Stimulated activated CD8-positive, alpha-beta memory T cell treated with anti-CD3 and anti-CD28 coated beads, Interleukin-7, amount 100 ng/mL, for 1 hour (primary cell): ENCODE measurements at places on chromosomes 6 and 20.

DNA sequence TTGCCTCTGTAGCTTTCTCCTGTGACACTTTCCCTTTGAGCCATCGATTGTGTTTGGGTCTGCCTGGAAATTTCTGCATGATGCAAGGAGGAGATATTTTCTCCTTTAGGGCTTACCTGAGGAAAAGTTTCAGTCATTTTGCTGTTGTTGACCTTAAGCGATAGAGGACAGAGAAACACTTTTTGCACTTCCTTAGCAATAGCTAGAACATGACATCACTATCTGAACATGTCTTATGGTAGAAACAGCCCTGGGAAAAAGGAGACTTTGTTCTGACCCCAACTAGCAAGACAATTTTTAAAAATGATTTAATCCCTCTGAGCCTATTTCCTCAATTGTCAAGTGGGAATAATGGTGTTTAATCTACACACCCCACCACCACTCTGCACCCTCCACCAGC lies 9.7 kb upstream of the FILIP1 start:
- no peak for DNase-seq

DNA sequence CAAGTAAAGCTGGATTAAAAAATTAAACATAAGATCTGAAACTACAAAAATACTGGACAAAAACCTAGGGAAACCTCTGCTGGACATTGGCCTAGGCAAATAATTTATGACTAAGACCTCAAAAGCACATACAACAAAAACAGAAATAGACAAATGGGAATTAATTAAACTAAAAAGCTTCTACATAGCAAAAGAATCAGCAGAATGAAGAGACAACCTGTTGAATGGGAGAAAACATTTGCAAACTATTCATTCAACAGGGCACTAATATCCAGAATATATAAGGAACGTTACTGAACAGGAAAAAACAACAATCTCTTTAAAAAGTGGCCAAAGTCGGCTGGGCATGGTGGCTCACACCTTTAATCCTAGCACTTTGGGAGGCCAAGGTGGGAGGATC lies 6.8 kb upstream of the GINM1 start:
- no peak for DNase-seq

- no peak for DNase-seq
Measured at GRCh38 chr6:118488631-118489030, 59.5 kb upstream of the PLN start.

DNA sequence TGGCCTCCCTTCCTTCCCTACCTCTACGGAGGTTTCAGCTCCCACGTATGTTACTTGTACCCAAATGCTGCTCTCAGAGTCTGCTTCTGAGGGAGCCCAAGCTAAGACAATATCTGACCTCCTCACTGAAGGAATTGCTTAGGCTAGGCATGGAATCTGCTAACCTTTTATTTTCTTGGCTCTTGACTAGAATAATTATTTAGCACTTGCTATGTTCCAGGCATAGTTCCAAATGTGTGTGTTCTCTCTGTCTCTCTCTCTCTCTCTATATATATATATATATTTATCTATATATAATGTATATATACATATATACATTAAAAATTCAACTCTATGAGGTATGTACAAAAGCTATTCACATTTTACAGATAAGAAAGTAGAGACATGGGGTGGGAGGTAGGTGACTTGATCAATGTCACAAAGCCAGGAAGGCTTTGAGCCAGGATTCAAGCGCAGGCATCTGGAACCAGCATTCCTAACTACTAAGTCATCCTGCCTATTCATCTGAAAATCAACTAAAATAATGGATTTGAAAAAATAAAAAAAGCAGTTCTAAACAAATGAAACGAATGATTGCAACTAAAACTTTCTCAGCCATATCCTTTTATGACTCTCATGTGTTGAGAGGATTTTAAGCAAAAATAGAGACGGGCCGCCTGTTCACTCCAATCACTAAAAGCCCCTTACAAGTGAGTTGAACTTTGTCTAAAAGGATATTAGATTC lies 189.7 kb upstream of the JAG1 start:
- DNase-seq, result no peak

- no peak for DNase-seq
Measured at GRCh38 chr6:108779536-108780275, 68.5 kb upstream of the ARMC2 start.

GRCh38 chr6:119497988-119498727 lies 148.6 kb upstream of the MAN1A1 start:
- no peak for DNase-seq

GRCh38 chr6:161971043-161971442 lies 697.2 kb upstream of the AGPAT4 start:
- DNase-seq, result no peak

GRCh38 chr6:152969688-152970418 lies 13.0 kb downstream of the FBXO5 start:
- DNase-seq, result no peak

DNA sequence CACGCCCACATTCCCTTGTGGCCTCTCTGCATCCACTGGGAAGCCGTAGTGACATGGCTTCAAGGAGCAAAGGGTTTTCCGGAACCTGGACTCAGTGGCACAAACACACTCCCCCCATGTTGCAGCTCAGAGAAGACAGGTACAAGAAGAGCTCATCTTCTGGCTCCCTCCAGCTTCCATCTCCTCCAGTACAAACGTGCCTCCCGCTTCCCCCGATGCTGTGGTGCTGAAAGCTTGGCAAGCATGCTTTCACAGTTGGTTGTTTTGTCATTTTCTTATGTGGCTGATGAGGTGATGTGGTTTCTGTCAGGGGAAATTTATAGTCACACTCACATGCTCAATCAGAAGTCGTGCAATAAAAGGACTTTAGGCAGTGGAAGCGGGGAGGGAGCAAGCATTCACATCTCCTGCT lies 258.5 kb downstream of the KIF16B start:
- no peak for DNase-seq

DNA sequence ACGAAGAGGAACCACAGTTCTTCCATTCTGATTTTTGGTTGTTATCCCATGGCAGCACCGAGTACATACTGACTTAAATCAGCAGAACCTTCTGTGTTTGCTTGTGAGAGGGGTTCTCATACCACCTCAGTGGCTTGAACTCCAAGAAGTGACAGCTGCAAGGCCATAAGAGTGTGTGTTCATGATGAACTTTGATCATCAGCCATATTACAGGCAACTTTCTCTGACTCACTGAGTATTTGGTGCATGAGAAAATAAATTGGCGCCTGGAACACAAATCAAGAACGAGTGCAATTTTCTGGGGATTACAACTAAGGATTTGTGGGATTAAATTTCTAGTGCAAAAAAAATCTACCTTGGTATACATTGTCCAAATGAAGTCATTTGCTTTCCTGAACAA lies 68.9 kb downstream of the CYP39A1 start:
- no peak for DNase-seq

DNA sequence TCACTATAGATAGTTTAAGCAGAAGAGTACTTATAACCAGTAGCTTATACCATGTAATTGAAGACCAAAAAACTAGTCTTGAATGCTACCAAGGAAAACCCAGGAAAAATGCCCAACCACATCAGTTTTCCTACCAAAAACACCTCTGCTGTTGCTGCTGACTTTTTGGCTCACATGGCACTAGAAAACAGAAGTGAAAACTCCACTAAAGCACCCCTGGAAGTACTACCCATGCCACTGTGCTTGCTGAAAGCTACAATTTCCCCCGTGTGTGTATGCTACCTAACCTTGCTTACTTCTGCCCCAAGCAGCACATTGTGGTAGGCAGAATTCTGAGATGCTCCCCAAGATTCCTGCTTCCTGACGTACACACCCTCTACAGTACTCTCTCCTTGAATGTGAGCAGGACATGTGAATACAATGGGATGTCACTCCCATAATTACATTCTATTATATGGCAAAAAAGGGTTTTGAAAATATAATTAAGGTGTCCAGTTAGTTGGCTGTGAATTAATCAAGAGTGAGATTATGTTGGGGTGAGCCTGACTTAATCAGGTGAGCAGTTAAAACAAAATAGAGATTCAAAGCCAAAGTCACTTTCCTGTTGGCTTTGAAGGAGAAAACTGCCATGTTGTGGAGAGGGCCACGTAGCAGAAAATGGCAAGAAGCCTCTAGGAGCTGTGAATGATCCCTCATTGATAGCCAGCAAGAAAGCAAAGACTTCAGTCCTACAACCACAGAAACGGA lies 209.8 kb upstream of the MARCKS start:
- DNase-seq, result no peak

GRCh38 chr20:2900845-2901592 lies 27.7 kb downstream of the PTPRA start:
- no peak for DNase-seq

GRCh38 chr6:111794727-111795452 lies 78.4 kb downstream of the FYN start:
- DNase-seq, result no peak

GRCh38 chr6:113893866-113894265 lies 36.7 kb downstream of the MARCKS start:
- no peak for DNase-seq

GRCh38 chr6:90483116-90483839 lies 103.6 kb downstream of the MAP3K7 start:
- DNase-seq, result no peak

GRCh38 chr6:148619891-148620290 lies 126.9 kb upstream of the UST start:
- DNase-seq, result no peak

GRCh38 chr6:5457041-5457440 lies 195.7 kb downstream of the FARS2 start:
- no peak for DNase-seq

DNA sequence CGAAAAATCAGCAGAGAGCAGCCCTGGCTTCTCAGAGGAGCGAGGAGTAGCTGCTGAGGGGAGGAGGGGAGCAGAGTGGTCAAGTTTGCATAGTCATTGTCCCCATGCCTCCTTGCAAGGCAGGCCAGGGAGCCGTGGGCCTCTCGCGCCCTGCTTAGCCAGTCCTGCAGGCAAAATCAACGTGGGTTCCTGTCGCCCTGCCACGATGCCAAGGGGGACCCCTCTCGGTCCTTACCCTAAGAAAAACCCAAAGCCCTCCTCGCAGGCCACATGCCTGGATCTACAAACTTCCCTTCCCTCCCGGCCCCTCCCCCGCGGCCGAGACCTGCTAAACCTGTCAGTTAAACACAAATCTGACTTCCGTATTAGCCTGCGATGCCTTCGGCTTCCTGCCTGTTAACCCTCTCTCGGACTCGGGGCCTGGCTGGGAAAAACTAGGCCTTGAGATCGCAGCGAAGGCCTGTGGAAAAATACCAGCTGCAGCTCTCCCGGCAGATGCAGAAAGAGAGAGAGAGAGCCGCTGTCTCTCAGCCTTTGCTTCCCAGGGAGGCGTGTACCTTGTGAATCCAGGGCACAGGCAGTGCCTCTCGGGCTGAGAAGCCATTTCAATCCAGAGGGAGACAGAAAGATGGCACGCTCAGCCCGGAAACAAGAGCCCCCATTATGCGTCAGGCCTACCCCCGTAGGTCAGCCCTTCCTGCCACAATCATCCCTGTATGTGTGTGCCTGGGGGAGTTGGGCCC lies 968 bp upstream of the ZMYND8 start:
- peak; percentile 35 for DNase-seq

- no peak for DNase-seq
Measured at GRCh38 chr20:56347628-56348304, 11.0 kb upstream of the FAM210B start.

DNA sequence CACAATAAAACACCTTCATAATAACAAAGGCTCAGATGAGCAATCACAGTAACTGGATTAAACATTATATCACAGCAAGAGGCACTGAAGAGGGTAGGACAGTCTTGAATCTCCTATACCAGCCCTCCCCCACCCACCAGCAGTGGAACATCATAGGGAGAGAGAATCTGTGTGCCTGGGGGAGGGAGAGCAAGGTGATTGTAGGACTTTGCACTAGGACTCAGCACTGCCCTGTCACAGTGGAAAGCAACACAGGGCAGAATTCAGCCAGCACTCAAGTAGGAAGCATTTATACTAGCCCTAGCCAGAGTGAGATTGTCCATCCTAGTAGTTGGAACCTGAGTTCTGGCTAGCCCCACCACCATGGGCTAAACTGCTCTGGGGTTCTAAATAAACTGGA lies 400.2 kb downstream of the HAO1 start:
- DNase-seq, result no peak

DNA sequence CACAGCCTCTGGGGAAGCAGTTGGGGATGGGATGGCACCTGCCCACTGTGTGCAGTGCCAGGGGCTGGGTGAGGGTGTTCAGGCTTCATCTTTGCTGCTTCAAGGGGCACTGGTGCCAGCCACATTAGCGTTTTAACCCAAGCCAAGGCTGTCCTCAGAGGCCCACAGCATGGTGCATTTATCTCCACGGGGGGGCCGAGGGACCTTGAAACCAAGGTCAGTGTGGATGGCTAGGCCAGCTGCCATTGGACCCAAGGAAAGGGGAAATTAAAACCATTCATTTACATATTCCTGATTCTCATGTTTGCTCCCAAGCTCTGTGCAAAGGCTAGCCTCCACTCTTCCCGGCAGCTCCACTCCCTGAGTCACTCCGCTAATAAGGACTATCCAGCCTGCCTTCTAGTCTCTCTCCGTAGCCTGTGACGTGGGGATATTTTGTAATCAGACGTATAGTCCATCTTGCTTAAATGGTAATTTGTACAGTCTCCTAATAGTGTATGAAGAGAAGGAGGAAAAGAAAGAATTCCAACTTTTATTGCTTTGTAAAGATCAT lies 197.1 kb downstream of the CDH4 start:
- DNase-seq, result no peak

DNA sequence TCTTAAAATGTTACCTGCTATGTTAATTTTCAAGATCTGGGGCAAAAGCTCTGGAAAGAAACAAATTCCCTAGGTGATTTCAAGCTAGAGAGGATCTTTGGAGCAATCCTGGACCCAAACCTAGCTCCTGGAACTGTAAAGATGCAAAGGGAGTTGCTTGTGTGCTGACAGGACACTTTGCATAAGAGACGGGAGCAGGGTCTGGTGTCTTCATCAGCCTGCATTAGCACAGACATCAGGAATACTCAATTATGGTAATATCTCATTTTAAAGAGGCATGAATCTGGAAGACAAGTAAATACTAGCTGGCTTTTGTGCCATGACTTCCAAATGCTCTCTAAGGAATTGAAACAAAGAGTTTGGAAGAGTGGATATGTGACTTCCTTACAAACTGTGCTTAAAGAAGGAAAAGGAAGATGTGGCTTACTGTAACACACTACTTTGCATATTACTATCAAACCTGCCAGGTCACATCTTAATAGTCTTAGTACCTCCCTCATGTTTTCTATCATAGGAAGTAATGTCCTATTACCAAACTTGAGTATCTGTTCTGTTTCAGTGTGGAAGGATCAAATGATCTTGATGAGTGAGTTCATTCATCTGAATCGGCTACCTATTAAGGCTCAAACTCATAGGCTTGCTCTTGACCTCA lies 193.4 kb downstream of the ALDH8A1 start:
- no peak for DNase-seq

GRCh38 chr6:142341855-142342330 lies 40.1 kb downstream of the ADGRG6 start:
- DNase-seq, result no peak

GRCh38 chr6:160222491-160222890 lies 36.1 kb downstream of the SLC22A2 start:
- DNase-seq, result no peak

DNA sequence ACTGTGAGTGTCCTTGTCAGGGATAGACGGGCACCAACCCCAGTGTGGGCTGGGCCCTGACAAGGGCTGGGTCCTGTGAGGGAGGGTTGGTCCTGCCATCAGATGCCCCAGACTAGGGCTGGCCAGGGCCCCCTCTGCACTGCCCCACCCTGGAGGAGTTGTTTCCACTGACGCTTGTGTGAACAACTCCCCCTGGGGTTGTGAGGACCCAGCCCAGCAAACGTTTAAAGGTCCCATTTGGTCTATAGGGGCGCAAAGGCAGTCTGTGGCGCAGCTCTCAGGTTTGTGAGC lies 104.1 kb downstream of the BMP7 start:
- DNase-seq, result no peak

- DNase-seq, result no peak
Measured at GRCh38 chr6:45502456-45502855, 124.7 kb upstream of the SUPT3H start.

- DNase-seq, result no peak
Measured at GRCh38 chr6:107936162-107936909, 21.7 kb downstream of the SEC63 start.
